ENCODE measurements at places on chromosomes 11 and 22. TPM values are rescaled to one million over a fixed set of nuclear protein-coding genes. Genes with fewer than 3 reads are reported as not detected.

Gene LAYN
- 6.6 TPM for polyA plus RNA-seq

Gene STIP1
- polyA plus RNA-seq, result 125 TPM

Gene MPZL3
- 0.63 TPM for polyA plus RNA-seq

Gene CHRM4
- polyA plus RNA-seq, result 0.13 TPM

Gene SERHL2
- polyA plus RNA-seq, result 4.4 TPM

Gene ACRV1
- polyA plus RNA-seq, result 0.78 TPM

Gene SLC25A22
- 14.7 TPM for polyA plus RNA-seq

Gene SLC29A2
- polyA plus RNA-seq, result 32.5 TPM

DNA sequence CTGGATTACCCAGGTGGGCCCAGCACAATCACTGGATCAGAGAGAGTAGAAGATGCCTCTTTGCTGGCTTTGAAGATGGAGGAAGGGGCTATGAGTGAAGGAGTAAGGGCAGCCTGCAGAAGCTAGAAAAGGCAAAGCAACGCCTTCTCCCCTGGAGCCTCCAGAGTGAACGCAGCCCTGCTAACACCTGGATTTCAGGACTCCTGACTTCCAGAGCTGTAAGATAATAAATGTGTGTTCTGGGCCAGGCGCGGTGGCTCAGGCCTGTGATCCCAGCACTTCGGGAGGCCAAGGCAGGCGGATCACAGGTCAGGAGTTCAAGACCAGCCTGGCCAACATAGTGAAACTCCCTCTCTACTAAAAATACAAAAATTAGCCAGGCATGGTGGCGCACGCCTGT lies 102.4 kb downstream of the MORC2 start:
- no peak for DNase-seq

DNA sequence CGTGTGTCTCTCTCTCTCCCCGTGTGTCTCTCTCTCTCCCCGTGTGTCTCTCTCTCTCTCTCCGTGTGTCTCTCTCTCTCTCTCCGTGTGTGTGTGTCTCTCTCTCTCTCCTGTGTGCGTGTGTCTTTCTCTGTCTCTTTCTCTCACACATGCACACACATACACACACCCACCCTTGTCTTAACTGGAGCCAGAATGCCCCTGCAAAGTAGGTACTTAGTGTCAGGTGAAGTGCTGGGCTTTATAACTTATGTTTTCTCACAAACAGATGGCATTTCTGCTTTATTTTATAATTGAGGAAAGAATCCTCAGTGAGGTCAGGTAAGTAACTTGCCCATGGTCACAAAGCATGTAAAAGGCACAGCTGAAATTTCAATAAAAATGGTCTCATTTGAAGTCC lies 106.0 kb downstream of the CSNK2A3 start:
- DNase-seq, result no peak

- DNase-seq, result peak; percentile 65
Measured at GRCh38 chr22:46652847-46653331, 32.7 kb downstream of the GRAMD4 start.

DNA sequence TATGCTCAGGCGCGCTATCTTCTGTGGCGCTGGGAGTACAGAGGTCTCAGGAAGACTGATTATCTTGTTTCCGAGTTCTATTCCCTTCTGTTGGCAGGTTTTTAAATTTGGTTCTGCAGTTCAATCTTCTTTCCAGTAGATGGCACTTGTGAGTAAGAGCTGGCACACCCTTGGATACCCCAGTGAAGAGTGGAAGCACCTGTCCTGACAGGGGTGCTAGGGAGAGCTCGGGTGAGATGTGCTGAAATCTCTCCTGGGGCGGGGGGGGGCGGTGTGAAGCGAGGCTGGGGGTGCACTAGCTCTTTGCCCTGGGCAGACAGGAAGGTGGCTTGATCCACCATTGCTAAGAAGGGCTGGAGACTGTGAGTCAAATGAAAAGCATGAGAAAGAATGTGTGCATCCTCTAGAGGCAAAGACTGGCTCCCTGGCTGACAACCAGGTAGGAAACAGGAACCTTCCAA lies 679.9 kb upstream of the CCDC179 start:
- peak; percentile 48 for DNase-seq

DNA sequence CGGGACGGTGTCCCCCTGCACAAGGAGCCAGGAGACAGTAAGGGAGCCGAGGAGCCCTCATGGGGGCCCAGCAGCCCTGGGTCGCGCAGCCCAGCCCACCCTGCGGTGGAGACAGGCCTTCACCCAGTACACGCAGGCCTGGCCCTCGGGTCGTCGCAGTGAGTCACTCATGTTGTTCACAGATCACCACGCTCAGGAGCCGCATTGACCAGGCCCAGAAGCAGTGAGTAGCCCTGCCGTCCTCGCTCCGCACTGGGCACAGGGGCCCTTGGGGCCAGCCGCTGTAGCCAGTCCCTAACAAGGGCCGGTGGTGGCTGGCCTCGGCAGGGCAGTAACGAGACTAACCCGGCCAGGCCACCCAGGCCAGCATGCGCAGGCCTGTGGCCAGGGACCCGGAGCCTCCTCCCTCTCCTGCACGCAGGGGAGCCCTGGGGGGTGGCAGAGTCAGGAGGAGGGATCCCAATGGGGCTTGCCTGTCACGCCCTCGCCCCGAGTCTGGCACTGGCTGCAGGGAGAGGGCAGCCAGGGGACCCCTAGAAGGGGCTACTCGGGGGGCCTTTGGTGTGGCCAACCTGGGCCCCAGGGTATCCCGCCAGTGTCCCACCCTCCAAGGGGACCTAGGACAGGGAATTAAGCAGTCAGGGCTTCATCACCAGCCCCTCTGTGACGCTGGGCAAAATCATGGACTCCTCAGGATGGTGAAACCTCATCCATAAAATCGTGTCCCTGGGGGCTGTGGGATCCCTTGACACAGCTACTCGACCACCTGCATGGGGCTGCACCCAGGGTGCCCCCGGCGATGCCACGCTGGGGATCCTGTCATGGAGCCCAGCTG lies 10.1 kb upstream of the MRPL23 start:
- no peak for DNase-seq

DNA sequence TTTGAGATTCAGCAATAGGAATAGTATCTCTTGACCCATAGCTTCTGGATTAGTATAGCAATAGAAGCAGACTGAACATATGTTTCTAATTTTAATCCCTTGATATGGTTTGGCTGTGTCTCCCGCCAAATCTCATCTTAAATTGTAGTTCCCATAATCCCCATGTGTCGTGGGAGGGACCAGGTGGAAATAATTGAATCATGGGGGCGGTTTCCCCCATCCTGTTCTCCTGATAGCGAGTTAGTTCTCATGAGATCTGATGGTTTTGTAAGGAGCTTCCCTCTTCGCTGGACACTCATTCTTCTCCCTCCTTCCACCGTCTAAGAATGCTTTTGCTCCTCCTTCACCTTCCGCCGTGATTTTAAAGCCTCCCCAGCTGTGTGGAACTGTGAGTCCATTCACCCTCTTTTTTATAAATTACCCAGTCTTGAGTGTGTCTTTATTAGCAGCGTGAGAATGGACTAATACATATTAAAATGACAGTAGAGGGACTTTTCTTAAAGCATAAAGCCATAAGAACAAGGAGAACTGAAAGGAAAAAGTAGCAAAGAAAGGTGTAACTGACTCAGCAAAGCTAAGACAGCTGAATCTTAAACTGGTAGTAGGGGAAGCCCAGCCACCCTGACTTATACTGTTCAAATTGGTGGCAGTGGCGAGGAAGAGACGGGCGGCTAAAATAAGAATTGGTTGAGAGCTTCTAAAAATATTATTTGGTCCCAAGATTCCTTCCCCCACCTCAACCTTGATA lies 20.3 kb upstream of the SLN start:
- DNase-seq, result peak; percentile 69

GRCh38 chr11:18684267-18684666 lies 14.3 kb upstream of the TMEM86A start:
- DNase-seq, result no peak

GRCh38 chr22:47152938-47153337 lies 390.5 kb downstream of the TBC1D22A start:
- no peak for DNase-seq

GRCh38 chr11:122650619-122651018 lies 4.9 kb upstream of the UBASH3B start:
- no peak for DNase-seq

- no peak for DNase-seq
Measured at GRCh38 chr11:127965939-127966668, 621.3 kb downstream of the ETS1 start.

- peak; percentile 82 for DNase-seq
Measured at GRCh38 chr11:62909107-62909894, 11.9 kb downstream of the CHRM1 start.

DNA sequence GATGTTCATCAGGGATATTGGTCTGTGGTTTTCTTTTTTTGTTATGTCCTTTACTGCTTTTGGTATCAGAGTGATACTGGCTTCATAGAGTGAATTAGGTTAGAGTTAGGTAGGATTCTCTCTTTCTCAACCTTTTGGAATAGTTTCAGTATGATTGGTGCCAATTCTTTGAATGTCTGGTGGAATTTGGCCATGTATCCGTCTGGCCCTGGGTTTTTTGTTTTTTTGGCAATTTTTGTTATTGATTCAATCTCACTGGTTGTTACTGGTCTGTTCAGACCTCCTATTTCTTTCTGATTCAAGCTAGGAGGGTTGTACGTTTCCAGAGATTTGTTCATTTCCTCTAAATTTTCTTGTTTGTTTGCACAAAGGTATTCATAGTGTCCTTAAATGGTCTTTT lies 54.4 kb downstream of the ATXN10 start:
- no peak for DNase-seq

DNA sequence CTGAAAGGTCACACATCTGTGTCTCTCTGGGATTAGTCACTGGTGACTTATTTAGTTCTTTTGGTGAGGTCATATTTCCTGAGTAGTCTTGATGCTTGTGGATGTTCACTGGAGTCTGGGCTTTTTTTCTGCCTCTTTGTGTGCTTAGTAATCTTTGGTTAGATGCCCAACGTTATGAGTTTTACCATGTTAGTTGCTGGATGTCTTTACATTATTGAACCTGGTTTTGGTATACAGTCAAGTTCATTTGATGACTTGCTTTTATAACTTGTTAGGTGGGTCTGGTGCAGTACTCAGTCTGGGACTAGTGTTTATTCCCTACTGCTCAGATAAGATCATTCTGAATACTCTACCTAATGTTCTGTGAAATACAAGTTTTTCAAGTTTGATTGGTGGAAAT lies 26.2 kb upstream of the SLC37A2 start:
- no peak for DNase-seq

- DNase-seq, result peak; percentile 6
Measured at GRCh38 chr11:27847496-27847895, 147.2 kb upstream of the BDNF start.

- peak; percentile 70 for DNase-seq
Measured at GRCh38 chr11:911031-911889, 650 bp upstream of the CHID1 start.

DNA sequence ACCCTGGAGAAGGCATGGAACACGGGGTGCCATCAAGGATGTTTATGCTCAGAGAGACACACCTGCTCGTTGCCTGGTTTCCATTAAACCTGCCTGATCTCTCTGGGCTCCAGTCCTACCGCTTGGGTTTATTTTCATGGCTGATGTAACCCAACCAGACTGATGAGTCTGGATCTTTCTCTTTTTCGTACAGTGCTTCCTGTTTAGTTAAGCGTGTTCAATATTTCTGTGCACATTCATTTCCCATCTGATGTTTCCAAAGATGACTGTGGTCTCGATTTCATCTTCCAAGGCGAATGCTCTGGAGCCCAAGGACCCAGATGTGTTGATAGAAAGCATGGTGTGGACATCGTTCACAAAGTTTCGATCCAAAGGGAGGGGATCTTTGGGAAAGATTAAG lies 84.3 kb downstream of the SNX19 start:
- peak; percentile 65 for DNase-seq

DNA sequence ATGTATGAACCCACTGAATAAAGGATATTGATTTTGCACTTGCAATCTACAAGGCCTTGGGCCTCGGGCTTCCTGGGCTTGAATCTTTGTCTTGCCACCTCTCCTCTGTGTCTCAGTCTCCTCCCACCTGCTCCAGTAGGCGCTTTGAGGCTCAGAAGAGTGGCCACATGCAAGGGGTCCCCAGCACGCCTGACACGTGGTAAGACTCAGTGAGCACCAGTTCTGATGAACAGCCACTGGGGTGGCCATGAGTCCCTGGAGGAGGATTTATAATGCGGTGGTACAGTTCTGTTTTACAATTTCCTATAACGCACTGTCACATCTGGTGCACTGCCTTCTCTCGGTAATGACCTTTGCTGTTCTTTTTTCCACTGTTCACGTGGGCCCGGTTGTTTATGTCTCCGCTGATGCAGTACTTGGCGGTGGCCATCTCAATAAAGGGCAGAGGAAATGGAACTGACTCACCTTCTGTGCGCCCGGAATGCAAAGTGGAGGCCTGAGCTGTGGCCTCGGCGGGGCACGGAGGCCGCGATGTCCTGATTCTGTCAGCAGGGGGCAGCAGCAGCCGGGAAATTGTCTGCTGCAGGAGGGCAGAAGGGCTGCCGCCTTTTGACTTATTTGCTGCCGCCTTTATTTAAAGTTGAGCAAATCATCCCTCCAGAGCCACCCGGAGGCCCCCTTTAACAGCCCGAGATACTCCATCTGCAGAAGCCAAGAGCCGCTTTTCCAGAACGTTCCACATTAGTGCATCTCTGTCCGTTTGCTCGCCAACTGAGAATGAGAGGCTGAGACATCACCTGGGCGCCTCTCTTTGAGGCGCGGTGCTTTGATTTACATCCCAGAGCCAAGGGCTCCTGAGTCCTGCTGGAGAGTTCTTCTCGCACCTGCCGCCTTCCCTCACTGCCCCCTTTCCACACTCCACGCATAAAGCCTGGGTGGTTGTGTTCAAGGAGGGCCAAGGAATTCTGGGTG lies 6.0 kb upstream of the IFT27 start:
- DNase-seq, result peak; percentile 65

DNA sequence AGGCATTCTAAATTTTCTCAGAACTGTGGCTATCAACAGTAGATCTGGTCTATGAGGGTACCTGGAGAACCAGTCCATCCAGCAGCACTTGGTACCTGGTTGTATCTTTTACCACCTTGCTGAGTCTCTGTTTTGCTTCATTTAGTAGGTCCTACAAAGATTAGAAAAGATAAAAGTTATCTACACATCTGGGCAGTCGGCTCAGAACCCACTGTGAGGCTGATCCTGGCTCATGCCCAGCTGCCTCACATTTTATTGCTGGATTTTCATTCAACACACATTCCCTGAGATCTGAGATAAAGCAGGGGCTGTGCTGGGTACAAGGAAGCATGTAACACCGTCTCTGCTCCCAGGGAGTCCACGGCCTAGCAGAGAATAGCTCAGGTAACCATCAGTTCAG lies 27.5 kb downstream of the ATP6V1E1 start:
- DNase-seq, result no peak

DNA sequence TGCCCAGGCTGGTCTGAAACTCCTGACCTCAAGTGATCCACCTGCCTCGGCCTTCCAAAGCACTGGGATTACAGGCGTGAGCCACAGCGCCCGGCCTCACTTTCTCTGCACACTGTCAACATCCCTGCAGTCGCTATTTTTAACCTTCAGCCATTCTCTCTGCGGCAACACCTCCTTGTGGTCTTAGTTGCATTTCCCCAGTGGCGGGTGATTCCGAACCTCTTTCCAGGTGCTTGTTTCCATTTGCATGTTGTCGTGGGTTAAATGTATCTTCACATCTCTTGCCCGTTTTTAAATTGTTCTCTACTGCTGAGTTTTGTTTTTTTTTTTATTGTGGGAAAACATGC lies 2.2 kb upstream of the SCT start:
- peak; percentile 45 for DNase-seq
